ENCODE measurements at places on chromosomes 12 and 14.

DNA sequence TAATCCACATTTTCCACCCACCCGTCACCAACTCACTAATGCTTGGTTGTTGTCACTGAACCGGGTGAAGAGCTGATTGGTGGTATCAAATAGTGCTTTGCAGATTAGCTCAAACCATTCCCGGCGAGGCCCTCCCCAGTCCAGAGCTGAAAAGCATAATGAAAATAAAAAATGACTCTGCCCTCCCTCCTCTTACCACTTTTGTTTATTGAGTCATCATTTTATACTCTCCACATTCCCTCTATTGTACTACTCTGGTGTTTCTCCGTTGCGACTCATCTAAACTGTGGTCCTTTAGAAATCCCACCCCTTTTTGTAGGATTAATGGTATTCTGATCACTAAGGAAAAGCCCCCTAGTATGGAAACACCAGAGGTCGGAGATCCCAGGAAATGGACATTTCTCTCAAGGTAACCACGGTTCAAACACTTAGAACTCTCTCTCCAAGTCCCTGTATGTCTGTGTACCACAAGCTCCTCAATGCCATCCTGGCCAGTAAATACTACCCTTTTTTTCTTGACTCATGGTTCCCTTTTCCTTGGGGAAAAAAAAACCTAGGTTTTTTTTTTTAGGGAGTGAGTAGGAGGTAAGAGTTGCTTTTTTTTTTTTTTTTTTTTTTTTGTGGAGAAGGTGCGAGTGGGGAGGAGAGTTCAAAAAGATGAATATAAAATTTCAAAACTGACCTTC is 42.0 kb downstream of the AREL1 start:
- DNase-seq, result no peak

- DNase-seq, result no peak
These were observed 188.3 kb upstream of the SLC38A2 start for GRCh38 chr12:46560874-46561273.

- no peak for DNase-seq
These were observed 7.8 kb downstream of the KMT5A start for GRCh38 chr12:123391546-123392343.

DNA sequence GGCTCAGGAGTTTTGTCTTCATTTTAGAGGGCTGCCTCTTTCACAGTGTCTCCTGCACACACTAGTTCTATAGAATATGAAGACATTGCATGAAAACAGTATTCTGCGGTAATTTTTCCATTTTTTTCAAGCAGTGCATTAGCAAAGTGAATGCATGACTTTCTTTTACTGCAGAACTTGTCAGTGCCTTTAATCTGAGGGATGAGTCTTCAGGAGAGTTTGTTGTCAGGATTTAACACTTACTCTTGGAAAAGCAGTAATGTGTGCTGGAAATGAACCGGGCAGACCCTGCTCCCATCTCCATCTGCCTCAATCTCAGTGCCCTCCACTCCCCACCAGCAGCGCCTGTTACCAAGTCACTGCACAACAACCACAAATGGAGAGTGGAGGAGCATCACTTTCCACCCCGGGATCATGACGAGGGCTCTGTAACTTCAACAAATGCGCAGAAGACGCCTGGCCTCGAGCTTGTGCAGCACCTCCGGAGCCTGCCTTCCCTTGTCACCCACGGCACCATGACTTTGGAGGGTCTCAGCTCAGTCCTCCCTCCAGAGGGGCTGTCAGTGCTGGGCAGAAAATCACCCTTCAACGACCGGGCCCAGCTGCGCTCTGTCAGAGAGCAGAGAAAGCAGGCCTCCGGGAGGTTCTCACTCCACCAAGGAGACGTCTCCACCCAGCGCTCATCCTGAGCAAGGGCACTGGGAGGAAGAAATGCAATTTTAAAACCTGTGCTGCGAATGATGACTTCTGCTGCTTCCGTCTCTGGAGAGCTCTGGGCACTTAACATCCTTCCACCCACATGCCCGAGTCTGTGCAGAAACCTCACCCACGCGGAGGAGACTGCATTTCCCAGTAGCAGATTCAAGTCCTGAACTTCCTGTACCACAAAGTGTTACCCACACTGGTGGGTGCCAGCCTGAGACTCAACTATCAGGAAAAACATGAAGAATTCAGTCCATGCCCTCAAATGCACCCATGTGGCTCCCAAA is 255.7 kb downstream of the ADGRD1 start:
- DNase-seq, result no peak

DNA sequence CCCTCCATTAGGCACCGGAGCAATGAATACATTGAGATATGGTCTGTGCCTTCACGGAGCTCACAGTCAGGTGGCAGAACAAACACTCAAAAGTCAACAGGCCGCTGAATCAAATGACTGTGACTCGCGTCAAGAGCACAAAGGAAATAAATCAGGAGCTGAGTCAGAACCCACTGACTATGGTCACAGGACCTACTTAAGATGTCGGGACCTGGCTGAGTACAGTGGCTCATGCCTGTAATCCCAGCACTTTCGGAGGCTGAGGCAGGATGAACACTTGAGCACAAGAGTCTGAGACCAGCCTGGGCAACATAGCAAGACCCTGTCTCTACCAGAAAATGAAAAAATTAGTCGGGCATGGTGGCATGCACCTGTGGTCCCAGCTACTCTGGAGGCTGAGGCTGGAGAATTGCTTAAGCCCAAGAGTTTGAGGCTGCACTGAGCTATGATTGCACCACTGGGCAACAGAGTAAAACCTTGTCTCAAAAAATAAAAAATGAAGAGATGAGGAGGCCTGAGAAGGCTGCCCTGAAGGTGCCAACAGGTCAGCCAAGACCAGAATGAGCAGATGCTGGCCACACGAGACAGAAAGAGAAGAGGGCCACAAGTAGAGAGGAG is 19.9 kb downstream of the TMEM233 start:
- DNase-seq, result no peak

DNA sequence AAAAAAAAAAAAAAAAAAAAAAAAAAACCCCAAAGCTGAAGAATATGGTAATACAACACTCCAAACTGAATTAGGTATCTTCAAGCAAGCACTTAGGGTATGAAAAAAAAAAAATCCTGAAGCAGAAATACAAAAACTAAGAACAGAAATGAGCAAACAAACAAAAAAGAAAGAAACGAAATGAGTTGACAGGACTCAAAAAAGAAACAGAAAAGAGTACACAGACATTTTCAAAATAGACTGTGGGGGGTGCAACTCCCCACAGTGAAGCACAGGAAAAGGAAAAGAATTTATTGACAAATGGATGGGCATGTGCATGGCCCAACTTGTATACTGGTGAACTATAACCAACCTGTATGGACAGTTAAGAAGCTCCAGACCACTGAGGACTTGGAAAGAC is 24.6 kb downstream of the RPS6KA5 start:
- no peak for DNase-seq

- DNase-seq, result no peak
These were observed 165.1 kb upstream of the ATP2B1 start for GRCh38 chr12:89873745-89874144.

DNA sequence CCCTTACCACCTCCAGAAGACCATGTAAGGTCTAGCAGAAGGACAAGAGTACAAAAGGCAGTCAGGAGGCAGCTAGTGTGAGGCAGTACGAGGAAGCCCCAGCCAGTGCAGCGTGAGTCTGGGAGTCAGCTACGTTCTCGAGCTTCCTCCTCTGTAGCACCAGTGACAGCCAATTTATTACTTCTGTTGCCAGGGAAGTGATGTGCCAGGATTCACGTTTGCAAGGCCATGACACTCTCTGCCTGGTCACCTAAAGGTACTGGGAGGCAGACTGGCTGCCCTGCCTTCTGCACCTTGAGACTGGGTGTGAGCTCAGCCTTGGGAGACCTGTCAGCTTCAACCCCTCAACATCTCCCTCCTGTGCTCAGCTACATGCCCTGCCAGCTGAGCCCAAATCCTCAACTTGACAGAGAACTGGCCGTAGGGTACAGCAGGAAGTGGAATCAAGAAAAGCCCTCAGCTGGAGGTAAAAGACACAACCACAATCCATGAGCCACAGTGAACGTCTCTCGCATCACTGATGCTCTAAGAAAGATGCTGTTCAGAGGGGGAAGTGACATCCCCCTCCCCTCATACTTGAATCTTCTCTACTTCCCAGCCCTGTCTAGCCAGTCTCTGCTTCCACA is 182.5 kb upstream of the RGS6 start:
- no peak for DNase-seq

- DNase-seq, result no peak
These were observed 18.8 kb upstream of the MAGOHB start for GRCh38 chr12:10632226-10632625.

- no peak for DNase-seq
These were observed 322.5 kb downstream of the SYT1 start for GRCh38 chr12:79187032-79187431.

- no peak for DNase-seq
These were observed 9.7 kb downstream of the SERPINA1 start for GRCh38 chr14:94378527-94379290.

- DNase-seq, result no peak
These were observed 87.8 kb upstream of the PRKD1 start for GRCh38 chr14:30015489-30015888.

DNA sequence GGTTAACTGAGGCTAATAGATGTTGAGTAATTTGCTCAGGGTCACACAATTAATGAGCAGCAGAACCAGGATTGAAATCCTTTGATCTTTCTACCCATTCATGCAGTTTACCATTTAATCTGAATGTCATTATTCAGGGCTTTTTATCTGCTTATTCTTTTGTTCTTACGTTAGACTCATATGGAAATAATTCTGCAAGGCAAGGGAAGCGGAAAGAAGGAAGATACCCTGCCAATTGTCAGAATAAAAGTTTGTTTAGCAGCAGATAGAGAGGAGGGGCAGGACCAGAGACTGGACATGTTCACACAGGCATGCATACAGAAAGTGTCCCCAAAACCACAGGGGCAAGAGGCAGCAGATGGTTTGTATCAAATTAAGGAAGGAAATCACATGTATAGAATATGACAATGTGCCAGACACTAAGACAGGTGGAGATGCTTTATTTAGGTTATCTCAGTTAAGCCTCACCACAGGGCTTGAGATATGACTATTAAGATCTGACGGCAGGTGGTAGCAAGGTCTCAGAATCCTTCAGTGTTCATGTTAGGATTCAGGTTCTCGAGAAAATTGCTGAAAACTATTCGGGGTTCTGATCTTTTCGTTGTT is 29.8 kb downstream of the BRMS1L start:
- DNase-seq, result no peak

- no peak for DNase-seq
These were observed 916 bp upstream of the CHPT1 start for GRCh38 chr12:101696251-101697196.

GRCh38 chr12:130070126-130070611 is 92.1 kb upstream of the FZD10 start:
- DNase-seq, result no peak

GRCh38 chr12:131112700-131113290 is 159.1 kb downstream of the ADGRD1 start:
- DNase-seq, result no peak

DNA sequence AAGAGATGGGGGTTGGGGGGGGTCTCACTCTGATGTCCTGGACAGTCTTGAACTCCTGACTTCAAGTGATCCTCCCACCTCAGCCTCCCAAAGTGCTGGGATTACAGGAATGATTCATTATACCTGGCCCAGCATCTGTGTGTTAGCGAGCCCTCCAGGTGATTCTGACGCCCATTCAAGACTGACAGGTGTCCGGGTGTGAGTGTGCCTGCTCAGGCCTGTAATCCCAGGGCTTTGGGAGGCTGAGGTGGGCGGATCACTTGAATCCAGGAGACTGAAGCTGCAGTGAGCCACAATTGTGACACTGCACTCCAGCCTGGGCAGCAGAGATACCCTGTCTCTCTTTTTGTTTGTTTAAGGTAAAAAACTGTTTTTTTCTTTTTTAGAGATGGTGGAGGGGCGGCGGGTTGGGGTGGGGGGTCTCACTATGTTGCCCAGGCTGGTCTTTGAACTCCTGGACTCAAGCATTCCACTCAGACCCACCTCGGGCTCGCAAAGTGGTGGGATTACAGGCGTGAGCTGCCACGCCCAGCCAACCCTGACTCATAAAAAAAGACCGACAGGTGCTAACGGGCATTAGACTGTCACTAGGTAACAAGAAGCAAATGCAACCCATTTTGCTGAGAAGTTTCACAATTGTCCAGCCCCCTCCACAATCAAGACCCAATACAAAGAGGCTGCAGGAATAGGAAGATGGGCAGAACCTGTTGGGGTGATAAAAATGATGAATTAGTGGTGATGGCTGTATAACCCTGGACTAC is 4.7 kb downstream of the VSIG10 start:
- DNase-seq, result no peak

DNA sequence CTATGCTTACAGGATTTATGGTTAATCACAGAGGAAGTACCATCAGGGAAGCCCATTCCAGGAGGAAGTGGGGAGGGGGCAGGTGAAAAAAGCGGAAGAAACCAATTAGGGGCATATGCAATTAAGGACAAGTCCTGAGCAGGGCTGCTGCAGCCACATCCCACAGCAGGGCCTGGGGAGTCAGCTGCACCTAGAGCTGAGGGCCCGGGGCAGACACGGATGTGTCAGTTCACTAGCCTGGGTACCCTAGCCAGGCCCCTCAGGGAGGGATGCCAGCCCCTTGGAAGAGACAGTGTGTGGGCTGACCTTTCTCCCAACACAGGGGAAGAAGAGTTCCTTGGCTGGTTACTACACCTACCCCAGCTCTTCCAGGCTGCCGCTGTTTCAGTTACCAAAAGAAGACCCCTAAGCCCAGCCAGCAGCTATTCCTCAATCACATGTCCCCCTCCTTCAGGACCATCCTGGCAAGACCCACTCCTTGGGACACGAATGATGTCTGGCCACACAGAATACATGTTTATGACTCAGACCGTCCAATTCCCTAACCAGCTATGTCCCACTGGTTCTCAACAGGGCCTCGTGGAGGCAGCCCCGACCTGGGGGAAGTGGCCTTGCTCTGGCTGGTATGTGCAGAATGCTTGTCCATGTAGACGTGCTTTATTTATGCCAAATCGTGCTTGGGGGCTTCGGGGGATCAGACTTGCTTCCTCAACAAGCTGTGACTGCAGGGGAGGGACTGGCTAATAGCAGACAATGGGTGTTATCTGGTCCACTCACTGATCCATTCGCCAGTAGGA is 133.7 kb upstream of the RTL1 start:
- DNase-seq, result no peak

DNA sequence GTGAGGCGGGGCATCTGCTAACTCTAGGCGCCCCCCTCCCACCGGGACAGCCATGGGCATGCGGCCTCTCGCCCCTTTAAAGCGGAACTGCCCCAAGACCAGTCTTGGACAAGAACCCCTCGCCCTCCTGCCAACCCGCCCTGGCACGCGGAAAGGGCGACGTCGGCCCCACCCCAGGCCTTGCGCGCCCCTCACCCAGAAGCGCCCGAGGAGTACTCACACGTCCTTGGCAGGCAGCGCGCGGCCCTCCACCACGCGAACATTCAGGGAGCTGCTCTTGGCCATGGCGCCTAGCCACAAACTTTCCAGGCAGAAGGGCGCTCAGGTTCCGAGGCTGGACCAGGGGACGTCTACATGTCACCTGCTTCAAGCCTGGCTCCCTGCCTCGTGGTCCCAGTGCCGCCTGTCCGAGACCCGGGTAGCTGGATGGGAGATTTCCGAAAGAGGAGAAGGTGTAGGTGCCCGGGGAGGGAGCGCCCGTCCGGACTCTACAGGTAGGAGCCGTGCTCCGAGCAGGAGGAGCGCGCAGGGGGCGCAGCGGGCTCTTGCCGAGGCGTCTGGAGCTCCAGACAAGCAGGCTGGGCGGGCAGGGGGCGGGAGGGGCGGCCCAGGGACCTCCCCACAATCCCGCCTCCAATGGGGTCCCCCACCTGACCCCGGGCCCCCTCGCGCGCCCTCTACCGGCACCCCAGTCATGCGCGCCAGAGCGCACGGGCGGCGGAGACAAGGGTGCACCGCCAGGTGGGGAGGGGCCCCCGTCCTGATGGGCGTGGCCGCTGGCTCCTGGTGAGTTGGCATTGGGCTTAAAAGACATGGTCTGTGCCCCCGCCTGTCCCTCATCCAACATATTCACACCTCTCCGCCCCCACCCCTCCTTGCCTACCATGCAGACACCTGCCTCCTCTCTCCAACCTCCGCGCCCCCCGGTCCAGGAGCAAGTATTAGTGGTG is at the start of gene RASAL1:
Gene RASAL1 (minus strand): TSS at position 584 of the 950 bp plus-strand sequence. CDS start 299 bp downstream, at position 285.
- DNase-seq, result peak; percentile 42
